ENCODE measurements at places on chromosomes 16 and 17.

GRCh38 chr16:81765969-81766368, 13.1 kb upstream of the PLCG2 start:
- DNase-seq, result no peak

GRCh38 chr17:82957961-82958561, 118.2 kb upstream of the ZNF750 start:
- no peak for DNase-seq

GRCh38 chr16:21719283-21719682, 55.5 kb downstream of the OTOA start:
- no peak for DNase-seq

- no peak for DNase-seq
Observed at GRCh38 chr16:87075319-87075860, 241.8 kb downstream of the C16orf95 start.

DNA sequence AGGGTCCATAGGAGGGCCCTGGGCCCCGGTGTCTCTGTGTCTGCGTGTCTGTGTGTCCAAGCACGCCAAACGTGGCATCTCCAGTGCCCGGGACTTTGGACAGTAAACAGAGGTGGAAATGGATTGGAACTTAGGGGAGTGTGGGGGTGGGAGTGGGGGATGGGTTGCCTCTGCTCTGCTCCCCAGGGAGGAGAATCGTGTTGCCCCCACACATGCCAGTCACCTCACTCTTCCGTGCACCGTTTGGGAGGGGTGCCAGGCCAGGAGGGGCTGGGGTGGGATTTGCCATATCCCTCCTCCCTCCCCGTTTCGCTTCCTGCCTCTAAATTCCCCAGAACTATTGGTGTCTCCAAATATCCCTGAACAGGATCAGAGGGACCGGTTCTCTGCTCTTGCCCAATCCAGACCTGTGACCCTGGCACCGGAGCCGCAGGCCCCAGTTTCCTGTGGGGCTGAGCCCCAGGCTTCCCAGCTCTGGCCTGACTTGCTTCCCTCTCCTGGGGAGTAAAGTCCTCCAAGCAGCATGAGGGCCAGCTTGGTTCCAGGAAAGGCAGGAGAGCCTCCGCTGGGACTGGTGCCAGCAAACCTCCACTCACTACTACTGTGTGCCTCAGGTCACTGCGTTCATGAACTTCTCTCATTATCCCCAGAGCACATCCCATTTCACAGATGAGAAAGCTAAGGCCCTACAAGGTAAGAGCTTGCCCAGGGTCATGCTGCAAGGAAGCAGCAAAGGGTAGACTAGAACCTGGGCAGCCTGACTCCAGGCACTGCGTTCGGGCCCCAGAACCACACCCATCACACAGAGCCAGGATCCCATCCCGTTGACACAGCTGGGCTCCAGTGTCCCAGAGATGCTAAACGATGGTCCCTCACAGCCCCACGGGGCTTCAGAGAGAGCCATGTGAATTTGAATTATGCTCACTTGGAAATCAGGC, at the start of gene ASGR1:
TSS of gene ASGR1 (minus strand) at position 54 of the 938 bp plus-strand sequence. CDS start 807 bp downstream, outside the sequence.
- DNase-seq, result no peak
